Hypothalamus (tissue), 51 donors: ENCODE measurements at places on chromosomes 6 and 20.

DNA sequence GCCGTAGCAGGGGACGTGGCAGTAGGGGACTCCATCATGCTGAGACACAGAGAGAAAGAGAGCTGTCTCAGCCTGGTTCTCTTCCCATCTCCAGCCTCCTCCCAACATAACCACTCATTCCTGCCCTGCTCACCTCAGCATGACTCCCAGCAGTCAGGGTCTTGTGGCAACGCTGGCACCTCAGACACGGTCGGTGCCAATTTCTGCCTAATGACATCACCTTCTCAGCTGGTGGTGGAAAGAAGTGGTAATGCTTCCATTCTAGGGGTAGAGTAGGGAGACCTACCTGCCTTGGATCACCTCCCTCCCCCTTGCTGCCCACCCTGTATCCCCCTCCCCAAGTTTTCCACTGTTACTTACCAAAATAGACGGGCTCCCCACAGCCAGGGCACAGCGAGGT is 2.5 kb downstream of the CRIP3 start:
- DNase-seq: no peak

DNA sequence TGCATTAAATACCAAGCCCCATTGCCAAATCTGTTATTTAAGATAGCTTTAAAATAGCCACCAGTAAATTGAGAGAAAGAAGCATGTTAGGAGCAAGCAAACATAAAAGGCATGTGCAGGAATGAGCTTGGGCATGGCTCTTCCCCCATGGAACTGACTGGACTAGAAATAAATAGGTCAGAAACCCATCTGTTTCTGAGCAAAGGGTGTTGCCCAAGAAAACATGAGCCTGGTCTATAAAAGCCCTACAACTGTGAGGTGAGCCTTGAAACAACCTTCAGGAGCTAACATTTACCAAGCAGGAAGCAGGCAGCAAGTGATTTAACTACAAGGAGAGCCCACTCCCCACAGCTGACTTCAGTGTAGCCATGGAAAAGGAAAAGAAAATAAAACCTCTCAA is 126.3 kb downstream of the C6orf118 start:
- no peak for DNase-seq

GRCh38 chr6:110345025-110345424 is 13.1 kb downstream of the METTL24 start:
- DNase-seq: no peak

DNA sequence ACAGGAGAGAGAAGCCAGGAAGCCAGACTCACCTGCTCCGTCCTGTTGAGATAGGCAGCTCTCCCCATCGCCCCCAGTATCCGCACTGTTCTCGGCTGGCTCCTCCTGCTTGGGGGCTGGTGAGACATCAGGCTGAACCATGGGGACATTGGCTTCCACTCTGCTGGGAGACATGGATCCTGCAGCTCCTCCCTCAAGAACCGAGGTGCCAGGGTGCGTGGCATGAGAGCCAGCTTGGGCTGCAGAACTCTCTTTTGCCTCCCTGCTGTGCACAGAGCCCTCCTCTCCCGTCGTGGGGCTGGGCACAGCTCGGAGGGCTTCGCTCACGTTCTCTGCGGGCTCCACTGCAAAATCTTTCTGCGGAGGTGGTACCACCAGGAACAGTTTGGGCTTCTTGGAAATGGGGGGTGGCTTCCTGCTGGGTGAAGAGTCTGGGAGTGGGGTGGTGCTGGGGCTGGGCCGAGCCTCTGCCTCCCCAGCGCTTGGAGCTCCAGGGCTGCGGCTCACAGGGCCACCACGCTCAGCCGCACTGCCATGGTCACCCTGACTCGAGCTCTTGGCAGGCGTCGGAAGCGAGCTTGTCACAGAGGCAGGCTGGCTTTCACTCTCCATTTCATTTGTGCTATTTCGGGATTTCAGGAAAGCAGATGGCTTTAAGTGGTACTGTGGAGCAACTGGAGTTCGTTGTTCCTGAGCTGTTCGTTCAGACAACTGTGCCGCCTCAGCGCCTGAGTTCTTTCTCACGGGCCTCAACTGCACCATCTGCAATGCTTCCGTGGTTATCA is 26.5 kb downstream of the HEBP2 start:
- no peak for DNase-seq

DNA sequence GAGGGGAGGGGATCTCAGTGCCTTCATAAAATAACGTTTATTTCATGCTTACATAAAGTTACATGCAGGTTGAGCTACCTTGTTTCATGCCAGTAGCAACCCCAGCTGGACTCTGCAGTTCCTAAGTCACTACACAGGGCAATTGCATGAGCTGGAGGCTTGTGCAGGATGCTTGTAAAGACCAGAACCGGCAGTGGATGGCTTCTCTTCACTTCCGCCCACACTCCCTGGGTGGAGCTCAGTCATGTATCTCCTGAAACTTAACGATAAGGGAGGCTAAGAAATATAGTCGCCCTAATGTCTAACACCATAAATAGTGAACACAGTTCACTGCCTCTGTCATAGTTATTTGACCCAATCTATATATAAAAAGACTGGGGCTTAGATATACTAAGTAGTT is 99.4 kb upstream of the RAB32 start:
- DNase-seq: no peak

GRCh38 chr20:51596668-51597388 is 54.3 kb upstream of the NFATC2 start:
- DNase-seq: no peak

- no peak for DNase-seq
Measured at GRCh38 chr6:1382331-1382882, 7.0 kb upstream of the FOXF2 start.

DNA sequence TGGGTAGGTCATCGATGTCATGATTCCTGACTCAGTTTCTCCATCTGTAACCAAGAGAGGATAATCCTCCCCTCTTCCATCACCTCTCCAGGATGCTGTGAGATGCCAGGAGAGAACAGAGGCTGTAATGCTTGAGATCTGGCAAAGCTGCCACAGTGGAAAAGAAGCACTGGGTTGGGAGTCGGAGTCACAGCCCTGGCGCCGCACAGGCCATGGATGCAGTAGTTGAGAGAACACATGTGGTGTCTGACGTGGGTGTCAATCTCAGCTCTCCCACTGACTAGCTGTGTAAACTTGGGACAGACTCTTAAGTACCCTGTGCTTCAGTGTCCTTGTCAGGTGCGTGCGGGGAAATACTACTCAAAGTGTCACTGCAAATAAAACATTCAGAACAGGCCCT is 47.3 kb downstream of the LRFN2 start:
- no peak for DNase-seq

DNA sequence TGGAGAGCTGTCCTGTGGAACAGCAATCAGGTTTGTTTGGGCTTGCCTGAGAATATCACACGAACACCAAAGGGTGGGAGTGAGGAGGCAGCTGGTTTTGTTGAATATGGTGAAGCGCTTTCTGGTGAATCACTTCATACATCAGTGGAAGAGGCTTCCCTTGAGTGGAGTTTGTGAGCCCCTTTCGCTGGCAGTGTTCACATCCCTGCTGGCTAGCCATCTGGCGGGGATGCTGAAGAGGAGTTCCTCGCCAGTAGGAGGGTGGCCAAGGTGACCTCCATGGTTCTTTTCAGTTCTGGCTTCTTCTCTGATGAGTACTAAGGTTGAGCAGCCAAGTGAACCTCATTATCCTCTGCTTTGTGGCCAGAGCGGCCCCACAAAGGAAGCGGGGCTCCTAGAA is 37.7 kb upstream of the RNF8 start:
- DNase-seq: no peak

DNA sequence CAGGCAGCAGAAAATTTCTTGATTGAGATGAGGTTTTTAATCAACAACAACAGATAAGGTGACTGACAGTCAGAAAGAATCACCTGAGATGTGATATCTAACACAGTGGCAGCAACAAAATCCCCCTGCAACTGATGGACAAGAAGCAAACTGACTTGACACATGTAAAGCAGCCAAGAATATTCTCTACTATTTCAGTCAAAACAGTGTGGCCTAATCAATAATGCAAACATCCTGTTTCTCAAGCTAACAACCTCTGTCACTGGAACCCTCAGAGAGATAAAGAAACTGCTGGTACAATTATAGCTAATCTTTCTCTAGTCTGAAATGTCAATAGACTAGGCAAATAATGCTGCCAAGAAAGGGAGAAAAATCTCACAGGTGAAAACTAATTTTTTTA is 4.6 kb upstream of the CGA start:
- no peak for DNase-seq

DNA sequence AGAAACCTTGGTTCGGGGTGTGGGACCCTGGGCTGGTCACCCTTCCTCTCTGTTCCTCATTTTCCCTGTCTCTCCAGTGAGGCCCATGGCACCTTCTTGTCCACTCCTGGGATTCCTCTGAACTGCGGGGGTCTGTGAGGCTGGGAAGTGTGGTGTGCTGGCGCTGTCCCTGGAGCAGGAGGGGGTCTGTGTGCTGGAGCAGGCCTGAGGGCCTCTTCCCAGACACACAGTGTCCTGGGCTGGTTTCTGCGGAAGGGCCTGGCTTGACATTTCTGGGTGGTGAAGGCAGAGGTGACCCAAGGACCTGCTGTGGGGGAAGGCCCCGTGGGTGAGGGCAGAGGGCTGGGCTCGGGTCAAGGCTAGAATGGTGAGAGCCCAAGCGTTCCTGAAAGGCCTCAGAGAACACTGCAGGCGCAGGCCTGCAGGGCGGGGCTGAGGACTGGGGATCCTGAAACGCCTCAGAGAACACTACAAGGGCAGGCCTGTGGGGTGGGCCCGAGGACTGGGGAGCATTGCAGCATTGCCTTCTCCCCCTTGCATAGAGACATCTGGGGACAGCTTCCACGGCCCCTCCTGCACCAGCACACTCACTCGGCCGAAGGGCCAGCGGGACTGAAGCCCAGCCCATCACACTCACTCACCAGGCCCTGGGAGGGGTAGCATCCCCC is 10.6 kb upstream of the BAK1 start:
- DNase-seq: no peak

DNA sequence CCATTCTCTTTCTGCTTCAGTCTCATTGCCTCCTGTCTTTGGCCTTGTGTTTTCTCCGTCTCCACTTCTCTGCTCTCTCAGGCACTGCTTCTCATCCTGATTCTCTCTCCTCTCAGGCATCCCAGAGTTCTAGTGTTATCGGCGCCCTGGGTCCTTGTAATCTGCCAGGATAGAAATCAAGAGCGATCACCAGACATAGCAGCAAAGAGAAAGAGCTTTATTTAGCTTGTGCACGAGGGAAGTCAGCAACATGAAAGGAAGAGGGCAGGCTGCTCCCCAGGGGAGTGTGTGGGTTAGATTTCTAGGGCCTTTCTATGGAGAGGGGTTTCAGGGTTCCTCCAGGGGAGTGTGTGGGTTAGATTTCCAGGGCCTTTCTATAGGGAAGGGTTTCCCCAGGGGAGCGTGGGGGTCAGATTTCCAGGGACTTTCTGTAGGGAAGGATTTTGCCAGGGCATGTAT is 32.5 kb downstream of the SUN5 start:
- DNase-seq: no peak

- DNase-seq: peak; percentile 71
Measured at GRCh38 chr20:14336686-14337085, 726 bp downstream of the FLRT3 start.

DNA sequence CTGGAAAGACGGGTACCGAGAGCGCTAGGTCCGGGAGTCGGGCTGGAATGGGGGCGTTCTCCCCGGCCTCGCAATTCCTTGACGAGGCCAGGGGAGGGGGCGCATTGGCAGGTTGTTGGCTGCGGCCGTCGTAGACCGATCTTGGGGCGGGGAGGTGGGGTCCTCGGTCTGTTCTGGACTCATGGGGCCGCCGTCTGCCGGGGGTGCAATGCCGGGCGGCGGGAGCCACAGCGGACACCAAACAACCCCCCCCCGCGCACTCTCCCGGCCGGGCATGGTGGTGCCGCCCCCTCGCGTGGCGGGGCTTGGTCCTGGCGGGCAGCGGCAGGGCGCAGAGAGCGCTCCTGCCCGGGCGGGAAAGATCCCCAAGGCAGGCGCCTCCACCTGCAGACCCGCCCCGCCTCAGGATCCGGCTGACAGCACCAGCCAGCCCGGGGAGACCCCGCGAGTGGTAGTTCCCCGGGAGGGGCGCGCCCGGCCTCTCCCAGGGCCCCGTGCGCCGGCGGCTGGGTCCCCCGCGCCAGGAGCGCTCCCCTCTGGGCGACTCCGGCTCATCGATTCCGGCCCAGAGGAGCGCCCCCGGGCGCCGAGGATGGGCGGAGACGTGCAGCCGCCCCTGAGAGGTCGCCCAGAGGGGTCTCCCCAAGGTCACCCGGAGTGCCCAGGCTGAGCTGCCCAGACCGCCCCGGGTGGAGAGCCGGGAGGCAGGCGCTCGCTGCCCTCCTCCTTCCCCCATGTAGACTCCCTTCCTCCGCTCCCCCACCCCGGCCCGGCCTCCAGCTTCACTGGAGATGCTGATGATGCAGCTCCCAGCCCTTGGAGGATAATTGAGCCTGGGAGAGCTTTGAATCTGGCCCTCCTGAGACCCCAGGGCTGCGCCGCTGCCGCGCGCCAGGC is 709 bp downstream of the PPP1R16B start:
- no peak for DNase-seq

GRCh38 chr20:48060841-48061720 is 275.8 kb upstream of the SULF2 start:
- DNase-seq: no peak

GRCh38 chr6:4313044-4313686 is 177.8 kb upstream of the ECI2 start:
- peak; percentile 10 for DNase-seq
